CD4-positive, alpha-beta T cell treated with Interleukin-4 for 1 hour (primary cell): ENCODE measurements at places on chromosomes 7 and 10.

GRCh38 chr7:100211342-100211780 is 8.4 kb upstream of the PVRIG start:
- DNase-seq: peak; percentile 66

DNA sequence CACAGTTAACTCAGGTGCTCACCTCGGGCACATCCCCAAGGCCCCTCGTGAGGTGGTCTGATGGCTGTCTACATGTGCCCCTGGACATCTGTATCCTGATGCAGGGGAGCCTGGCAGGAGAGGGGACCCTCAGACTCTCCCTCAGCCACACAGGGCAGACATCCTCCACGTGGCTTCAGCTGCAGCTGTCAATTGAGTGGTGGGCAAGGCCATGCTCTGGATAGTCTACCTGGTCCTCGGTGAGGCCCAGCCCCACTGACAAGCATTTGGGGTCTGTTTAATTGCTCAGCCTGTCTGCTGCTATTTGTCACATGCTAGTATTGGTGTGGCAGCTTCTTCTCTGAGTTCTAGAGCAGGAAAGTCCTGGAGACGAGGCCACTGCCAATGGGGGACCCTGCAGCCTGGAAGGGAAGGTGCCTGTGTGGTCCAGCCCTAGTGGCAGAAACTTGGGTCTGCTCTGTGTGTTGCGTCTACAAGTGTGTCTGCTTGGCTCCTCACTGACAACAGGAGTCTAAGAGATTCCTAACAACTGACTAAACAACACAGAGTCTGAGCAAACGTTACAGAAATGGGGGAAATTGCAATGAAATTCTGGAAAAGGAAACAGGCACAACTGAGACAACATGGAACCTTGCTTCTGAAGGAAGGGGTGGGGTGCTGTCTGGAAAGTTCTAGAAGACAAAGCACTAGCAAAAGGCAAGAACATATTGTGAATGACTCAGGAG is 59.3 kb upstream of the IGFBP3 start:
- DNase-seq: no peak

- DNase-seq: no peak
Observed at GRCh38 chr7:136026209-136026608, 49.0 kb upstream of the MTPN start.

- no peak for DNase-seq
Observed at GRCh38 chr7:108261560-108262255, 131.5 kb upstream of the LAMB4 start.

- no peak for DNase-seq
Observed at GRCh38 chr7:483656-484355, 35.8 kb downstream of the PDGFA start.

GRCh38 chr10:100100651-100101184 is 19.0 kb upstream of the CPN1 start:
- DNase-seq: no peak

DNA sequence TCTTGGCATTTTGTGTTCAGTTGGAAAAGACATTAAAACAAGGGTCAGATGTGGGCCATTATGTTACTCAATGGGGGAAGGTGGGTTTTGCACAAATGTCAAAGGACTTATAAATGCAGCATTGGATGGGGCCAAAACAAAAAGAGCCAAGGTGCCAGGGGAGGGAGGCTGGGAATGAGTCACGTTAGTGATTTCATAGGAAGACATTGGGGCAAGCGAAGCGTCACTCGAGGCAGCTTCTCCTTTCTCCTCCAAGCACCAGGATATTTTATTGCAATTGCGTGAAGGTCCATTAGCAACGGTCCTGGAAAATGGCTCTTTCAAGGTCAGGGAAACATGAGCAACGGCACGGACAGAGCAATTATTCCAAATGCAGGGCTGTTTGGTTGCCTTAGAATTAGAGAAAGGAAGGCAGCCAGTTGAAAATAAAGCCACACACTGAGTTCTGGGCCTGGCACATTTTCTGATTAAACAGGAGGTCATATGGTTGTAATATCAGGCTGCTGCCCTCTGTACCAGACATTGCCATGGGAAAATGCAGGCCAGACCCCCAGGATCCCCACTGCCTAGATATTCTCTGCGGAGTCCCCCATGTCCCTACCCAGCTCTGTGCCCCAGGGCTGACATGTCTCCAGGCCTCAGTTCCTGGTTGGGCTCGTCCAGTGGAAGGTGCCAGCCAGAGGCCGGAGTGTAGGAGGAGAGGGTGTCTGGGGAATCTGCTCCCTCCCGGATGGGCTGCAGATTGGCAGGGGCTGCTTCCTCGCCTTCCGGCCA is 63.3 kb upstream of the NANOS1 start:
- no peak for DNase-seq

- DNase-seq: no peak
Observed at GRCh38 chr10:50410066-50410811, 158.9 kb upstream of the ASAH2 start.
